ENCODE measurements at places on chromosomes 5 and 9.

- DNase-seq, result peak; percentile 30
Observed at GRCh38 chr5:36877667-36878391, 1.3 kb downstream of the NIPBL start.

DNA sequence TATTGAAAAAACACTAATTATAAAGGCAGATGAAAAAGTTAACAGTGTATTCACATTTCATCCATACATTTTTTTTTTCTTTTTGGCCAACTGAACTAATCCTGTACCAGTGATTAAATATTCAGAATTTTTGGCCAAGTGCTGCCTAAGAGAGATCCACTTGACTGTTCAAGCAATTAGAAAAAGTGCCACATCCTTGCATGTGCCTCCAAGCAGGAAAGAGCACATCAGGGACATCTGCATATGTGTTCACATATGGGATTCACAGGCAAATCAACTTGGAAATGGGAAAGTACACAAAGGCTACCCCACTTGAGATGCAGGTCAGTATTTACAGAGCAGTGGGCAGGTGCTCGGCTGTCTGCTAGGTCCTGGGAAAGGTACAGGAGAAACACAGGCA, 163.3 kb upstream of the LHFPL2 start:
- no peak for DNase-seq

DNA sequence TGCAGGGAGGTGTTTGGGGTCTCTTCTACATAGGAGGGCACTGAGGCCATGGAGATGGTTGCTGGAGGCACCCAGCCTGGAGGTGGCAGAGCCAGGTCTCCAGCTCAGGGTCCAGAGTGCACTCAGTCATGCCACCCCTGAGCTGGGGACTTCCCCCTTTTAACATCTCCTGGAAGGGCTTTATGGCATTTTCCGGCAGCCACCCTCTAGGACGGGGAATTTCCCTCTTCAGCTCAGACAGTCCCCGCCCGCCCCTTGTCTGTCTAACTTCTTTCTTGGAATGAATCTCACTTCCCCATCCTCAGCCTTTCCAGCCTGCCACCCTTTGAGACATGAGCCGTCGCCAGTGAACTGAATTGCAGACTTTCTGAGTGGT, 49.9 kb downstream of the COL15A1 start:
- DNase-seq, result no peak

DNA sequence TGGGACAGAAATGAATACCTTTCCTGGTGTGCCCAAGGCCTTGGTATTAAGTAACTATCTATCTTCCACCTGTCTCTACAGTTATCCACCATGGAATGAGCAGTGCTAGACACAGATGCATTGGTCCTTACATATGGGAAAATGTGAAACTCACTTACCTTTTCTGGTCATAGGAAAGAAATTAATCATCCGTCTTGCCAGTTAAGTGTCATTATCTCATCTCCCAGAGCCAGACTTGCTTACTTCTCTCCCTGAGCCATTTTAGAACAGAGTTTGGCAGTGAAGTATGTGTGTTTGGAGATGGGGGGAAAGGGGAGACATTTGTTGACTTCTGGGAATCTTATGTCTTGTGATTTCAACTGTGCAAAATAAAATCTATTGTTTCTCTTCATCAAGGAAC, 1211.0 kb upstream of the CDH6 start:
- DNase-seq, result no peak

DNA sequence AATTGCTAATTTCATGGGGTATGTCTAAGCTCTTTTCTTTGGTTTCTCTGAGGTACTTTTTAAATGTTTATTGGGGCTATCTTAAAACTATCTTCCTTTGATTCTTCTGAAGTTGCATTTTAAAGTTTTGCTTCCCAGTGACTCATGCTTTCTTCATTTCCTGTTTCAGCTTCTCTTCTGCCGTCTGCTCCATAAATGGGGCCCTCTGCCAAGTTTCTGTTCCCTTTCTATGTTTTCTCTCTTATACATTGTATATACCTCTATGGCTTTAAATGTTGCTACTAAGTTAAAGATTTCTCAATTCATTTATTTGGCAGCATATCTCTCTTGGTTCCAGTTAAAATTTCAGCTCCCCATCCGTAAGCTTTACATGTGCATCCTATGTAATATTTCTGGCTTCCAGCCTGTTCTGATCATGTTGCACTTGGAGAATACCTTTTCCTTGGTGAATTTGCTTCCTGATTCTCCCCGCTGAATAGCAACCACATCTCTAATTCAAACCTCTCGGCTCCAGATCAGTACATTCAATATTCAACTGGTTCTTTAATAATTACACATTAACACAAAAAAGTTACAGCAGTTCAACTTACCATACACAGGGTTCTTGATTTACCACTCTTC, 125.3 kb downstream of the ST8SIA4 start:
- peak; percentile 83 for DNase-seq

DNA sequence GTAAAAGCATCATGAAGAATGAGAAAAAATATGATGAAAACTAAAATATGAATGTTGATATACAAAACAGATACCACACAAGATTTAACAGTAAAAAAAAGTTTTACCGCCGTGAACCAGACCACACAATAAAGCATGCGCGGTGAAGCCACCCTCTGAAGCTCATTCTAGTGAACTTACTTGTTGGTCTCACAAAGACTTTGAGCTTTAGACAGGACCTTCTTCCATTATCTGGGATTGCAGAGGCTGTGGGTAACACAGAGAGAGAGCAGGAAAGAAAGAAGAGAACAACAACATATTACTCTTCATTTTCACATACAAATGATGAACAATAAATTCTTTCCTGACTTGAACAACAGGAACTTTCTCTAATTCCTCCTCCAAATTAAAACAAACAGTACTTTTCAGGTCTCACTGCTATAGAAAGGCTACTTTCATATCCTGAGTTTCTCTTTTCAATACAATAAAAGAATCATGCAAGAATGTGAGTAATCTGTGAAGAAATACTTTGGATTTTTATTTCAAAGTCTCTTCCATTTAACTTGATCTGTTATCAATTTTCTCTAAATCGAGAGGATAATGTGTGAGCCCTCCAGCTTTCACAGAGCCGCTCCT, 283.1 kb downstream of the EFNA5 start:
- DNase-seq, result no peak

GRCh38 chr5:153222936-153223335, 267.5 kb upstream of the GRIA1 start:
- peak; percentile 92 for DNase-seq

- DNase-seq, result no peak
Observed at GRCh38 chr9:129428864-129429577, 191.9 kb downstream of the C9orf50 start.

- no peak for DNase-seq
Observed at GRCh38 chr9:127370147-127370579, 26.8 kb upstream of the SLC2A8 start.

DNA sequence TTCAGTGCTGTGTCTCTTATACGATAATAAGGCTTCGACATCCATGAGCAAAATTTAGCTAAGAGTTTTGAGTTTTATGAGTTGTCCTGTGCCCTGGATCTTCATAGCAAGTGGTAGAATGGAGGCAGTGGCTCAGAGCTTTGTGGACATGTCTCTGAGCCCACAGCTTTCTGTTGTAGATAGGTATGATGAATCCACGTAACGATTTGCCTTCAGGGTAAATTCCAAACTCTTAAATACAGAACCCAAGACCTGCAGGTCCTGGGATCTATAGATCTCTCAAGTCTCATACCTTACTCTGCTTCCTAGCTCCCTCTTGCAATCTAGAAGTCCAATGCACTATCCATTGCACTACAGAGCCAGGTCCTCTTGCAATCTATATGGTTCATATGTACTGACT, 59.5 kb upstream of the TLE4 start:
- DNase-seq, result no peak

GRCh38 chr9:92721548-92721947, 43.1 kb downstream of the BICD2 start:
- DNase-seq, result no peak

GRCh38 chr9:109781086-109781485, 1.1 kb downstream of the PALM2AKAP2 start:
- DNase-seq, result peak; percentile 9

DNA sequence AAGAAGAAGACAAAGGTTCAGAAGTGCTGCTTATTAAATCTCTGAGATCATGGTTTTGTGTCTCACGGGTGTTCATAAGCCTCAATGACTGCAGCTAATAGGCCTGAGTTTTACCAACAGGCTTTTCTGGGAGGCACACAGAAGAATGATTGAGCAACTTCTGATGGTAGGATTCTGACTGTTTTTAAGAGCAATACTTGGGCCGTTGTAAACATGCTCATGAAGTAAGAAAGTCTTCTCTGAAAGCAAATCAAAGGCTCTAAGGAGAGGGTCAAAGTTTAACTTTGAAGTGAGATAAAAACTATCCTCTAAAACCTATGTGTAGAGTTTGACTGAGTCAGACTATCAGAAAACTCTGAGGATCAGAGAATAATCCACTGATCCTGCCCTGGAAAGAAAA, 390.9 kb upstream of the DAB2 start:
- no peak for DNase-seq

- DNase-seq, result peak; percentile 61
Observed at GRCh38 chr5:132468656-132469379, 21.8 kb downstream of the IRF1 start.

- DNase-seq, result no peak
Observed at GRCh38 chr9:128419061-128419925, 1.4 kb upstream of the CERCAM start.

GRCh38 chr5:148543727-148544126, 110.6 kb downstream of the HTR4 start:
- DNase-seq, result no peak

GRCh38 chr5:180253036-180253824, 38.7 kb downstream of the MAPK9 start:
- DNase-seq, result no peak

DNA sequence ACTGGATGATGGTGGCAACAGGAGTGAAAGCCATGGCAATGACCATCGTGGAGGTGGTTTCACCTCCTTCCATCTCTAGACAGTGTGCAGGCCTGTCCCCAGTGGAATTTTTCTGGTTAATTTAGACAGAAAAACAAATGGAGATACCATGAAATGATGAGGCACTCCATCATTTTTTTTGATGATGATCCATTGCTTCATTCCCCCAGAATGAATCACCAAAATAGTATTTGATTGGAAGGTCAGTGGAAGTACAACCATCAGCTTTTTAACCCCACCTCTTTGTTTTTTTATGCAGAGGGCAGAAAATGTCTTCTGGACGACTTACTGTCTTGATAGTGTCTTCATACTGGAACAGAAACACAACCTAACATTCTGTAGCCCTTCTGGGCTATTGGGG, 42.6 kb upstream of the ADRA1B start:
- DNase-seq, result peak; percentile 39

GRCh38 chr5:2680979-2681378, 70.5 kb downstream of the IRX2 start:
- DNase-seq, result no peak

DNA sequence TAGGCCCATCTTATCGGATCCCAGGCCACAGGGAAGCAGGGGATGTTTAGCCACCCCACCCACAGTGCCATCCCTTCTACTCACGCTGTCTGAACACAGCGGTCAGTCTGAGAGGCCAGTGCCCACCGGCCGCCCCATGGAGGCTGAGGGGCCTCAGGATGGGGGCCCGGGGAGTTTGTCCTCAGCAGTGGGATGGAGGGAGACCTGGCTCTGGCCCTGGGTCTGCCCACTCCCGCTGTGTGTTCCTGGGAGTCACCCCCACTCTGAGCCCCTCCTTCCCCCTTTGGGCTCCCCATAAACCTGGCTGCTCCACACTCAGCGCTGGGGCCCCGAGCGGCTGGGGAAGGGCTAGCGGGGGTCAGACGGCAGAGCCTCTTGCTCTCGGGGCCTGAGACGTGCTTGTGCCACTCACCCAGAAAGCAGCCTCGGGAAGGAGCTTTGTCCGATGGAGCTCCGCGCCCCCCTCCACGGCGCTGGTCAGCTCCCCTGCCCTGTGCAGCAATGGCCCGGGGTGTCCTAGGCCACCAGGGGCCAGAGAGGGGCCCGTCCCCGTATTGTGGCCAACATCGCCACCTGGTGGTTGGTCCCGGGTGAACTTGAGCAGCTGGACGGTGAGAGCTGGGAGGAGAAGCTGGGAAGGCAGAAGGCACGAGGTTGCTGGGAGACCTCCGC, 10.9 kb upstream of the LAMC3 start:
- DNase-seq, result peak; percentile 57

GRCh38 chr5:137375741-137376526, 123.2 kb downstream of the SPOCK1 start:
- DNase-seq, result no peak

DNA sequence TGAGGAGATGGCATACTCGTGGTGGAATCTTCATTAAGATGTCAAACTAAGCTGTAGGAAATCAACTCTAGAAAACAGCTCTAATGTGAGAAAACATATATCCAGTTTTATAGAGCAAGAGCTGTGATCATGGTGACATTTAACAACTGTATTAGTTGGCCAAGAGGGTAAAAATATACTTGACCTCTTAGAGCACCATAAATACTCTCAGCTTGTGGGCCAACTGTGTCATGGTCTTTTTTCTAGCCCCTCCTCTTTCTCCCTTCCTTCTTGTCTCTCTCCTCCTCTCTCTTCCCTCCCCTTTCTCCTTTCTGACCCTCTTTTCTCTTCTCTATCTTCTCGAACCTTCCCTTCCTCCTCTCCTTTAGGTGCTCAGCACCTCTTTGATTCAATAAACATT, 54.7 kb downstream of the TMC1 start:
- no peak for DNase-seq

GRCh38 chr5:150105928-150106615, 19.7 kb upstream of the CSF1R start:
- DNase-seq, result no peak

- DNase-seq, result no peak
Observed at GRCh38 chr5:72041654-72042053, 65.6 kb upstream of the MAP1B start.

DNA sequence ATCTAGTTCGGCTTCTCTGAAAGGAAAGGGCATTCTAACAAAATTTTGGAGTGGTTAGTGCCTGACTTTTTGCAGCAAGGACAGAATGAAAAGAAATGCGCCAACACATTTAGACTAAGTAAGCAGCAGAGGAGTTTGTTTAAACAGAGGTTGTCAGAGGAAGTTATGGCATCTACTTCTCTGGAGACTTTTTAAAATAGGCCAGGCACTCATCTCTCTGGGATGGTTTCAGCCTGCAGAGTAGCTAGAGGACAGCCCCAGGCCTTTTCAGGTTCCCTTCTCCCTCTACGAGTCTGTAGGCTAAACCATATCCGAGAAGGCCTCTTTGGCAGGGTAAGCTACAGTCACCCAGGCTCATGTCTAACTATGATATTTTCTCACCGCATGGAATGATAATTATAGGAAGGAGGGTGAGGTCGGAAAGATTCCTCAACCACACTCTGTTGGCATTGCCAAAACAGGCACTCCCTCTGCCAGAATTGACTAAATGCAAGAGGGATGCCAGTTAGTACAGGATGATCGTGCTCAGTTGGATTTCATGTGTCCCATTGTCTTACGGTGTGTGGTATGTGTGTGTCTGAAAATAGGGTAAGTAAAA, 1.4 kb upstream of the CTXN3 start:
- no peak for DNase-seq

GRCh38 chr5:82754759-82755158, 322.4 kb downstream of the TMEM167A start:
- no peak for DNase-seq

Measured in HCEC 1CT (cell line).